ENCODE measurements at places on chromosomes 12 and 14. TPM values are rescaled to one million over a fixed set of nuclear protein-coding genes. Genes with fewer than 3 reads are reported as not detected.

ST8SIA1 gene
- 2.1 TPM for total RNA-seq

LMNTD1 gene
- not detected for total RNA-seq

BDKRB2 gene
- total RNA-seq, result 0.49 TPM

COCH gene
- 0.60 TPM for total RNA-seq

PLEKHH1 gene
- 3.7 TPM for total RNA-seq

CCDC177 gene
- not detected for total RNA-seq

DNA sequence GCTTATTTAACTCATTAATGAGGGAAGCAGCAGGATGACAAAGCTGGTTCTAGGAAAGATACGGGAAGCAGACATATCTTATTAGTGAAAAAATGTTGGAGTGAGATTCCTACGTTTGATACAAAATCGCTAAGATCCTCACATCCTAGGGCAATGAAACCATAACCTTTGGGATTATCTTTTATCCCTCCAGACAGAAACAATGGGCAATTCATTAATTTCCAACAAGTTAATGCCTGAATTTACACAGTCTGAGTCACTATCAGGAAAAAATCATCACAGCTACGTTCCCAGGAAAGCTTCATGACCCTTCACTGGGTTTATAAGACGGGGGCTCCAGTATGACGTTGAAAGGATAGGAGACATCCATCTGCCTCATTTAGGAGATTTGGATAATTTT is 45.0 kb downstream of the SLC24A4 start:
- H3K27ac ChIP-seq, result no peak overlapping the region
- no peaks in the 10 kb centered on the region for H3K4me1 ChIP-seq
- no peak for DNase-seq

DNA sequence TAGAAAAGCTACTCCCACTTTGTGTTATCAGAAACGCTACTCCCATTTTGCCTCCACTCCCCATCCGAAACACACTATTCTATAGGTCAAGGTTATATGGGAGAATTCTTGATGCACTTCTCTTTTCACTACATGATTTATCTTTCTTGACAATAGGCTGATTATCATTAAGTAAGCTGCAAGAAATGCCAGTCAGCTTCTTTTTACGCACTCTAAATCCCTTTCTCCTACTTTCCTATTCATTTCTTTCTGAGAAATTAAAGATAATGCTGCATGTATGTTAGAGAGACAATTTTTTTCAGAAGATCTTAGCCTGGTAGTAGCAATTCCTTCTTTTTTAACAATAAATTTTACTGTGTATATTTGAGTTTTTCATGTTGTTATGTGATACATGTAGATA is 41.0 kb upstream of the CCDC91 start:
- H3K4me3 ChIP-seq, result no peak overlapping the region
- no peaks in the 10 kb centered on the region for H3K36me3 ChIP-seq
- no peaks in the 10 kb centered on the region for H3K27me3 ChIP-seq
- no peak for DNase-seq
- no peaks in the 10 kb centered on the region for H3K4me1 ChIP-seq

DNA sequence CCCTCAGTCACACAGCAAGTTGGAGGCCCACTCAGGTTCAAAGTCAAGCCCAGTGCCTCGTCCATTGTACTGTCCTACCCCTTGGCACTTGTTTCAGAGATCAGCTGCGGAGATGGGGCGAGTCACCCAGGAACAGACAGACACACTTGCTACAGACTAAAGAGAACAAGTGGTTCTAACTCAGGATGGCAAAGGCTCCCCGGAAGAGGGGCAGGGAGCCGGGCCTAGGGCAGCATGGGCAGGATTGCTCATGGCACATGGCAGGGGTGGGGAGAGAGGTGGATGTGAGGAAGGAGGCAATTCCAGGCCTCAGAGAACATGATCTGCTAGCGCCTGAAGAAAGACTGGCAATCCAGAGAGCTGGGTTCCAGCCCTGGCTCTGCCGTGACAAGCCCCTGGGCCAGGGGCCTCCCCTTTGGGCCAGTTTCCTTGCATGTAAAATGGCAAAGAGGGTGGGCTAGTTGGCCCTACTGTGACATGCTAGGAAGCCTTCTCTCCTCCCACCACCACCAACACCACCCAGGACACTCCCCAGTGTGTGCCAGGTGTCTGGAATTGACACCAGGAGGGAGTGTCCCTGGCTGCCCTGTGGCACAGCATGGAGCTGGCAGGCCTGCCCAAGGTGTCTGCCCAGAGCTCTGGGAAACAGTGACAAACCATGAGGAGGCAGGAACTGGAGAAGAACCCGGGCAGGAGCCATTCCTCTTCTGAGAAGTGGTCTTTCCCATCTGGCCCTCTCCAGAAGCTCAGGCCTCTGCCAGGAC is 24.0 kb upstream of the IRF2BPL start:
- H3K36me3 ChIP-seq, result no peaks in the 10 kb centered on the region
- no peak overlapping the region for H3K4me3 ChIP-seq
- peaks cover 39% of the 10 kb centered on the region for H3K4me1 ChIP-seq
- no peak for DNase-seq
- H3K27me3 ChIP-seq, result no peaks in the 10 kb centered on the region

DNA sequence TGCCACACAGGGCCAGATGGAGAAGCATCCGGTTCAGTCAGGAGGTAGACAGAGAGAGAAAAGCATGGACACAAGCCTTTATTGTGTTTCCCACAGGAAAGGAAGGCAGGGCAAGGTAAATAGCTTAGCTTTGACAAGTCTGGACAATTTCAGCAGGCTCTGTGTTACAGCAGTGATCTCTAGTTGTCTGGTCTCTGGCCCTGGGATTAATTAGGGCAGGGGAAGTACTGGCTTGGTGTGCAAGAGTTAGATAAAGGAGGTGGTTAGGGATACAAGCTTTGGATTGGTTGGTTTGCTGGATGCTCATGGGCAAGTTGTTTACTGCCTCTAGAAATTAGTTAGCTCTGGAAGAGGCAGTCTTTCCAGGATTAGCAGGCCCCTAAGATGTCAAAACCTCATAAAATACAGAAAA is 15.1 kb upstream of the NGDN start:
- no peak for DNase-seq
- no peak overlapping the region for H3K4me3 ChIP-seq
- peaks cover 9% of the 10 kb centered on the region for H3K27me3 ChIP-seq
- H3K4me1 ChIP-seq, result peaks cover 9% of the 10 kb centered on the region

- no peaks in the 10 kb centered on the region for H3K4me1 ChIP-seq
- H3K27me3 ChIP-seq, result peaks cover 71% of the 10 kb centered on the region
- no peak for DNase-seq
- H3K36me3 ChIP-seq, result no peaks in the 10 kb centered on the region
- no peak overlapping the region for H3K4me3 ChIP-seq
Observed at GRCh38 chr12:54631988-54632728, 2.5 kb downstream of the LACRT start.

- H3K27me3 ChIP-seq, result no peaks in the 10 kb centered on the region
- no peak overlapping the region for H3K4me3 ChIP-seq
- DNase-seq, result no peak
- no peaks in the 10 kb centered on the region for H3K36me3 ChIP-seq
Observed at GRCh38 chr14:26344596-26344995, 253.2 kb downstream of the NOVA1 start.

DNA sequence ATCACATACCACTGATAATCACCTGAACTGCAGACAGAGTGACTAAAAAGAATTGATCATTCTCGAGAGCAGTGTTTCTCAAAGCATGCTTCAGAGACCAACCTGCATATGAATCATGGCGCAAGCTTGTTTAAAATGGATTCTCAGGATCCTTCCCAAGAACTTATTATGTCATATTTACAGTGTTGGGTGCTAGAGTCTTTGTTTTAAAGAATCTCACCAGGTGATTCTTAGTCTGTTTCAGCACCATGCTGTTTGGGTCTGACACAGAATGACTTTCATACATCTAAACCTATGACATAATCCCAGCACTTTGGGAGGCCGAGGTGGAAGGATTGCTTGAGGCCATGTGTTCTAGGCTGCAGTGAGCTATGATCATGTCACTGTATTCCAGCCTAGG is 31.3 kb upstream of the SSPN start:
- no peaks in the 10 kb centered on the region for H3K4me1 ChIP-seq
- H3K4me3 ChIP-seq, result no peak overlapping the region
- H3K36me3 ChIP-seq, result no peaks in the 10 kb centered on the region
- DNase-seq, result no peak
- no peaks in the 10 kb centered on the region for H3K27me3 ChIP-seq
- H3K27ac ChIP-seq, result no peak overlapping the region

GRCh38 chr12:28378736-28379135 is 188.5 kb downstream of the CCDC91 start:
- no peaks in the 10 kb centered on the region for H3K36me3 ChIP-seq
- H3K4me1 ChIP-seq, result peaks cover 7% of the 10 kb centered on the region
- H3K4me3 ChIP-seq, result no peak overlapping the region
- no peak for DNase-seq
- no peak overlapping the region for H3K27ac ChIP-seq

- H3K4me3 ChIP-seq, result peak overlapping the region; percentile 13
- peak overlapping the region; percentile 74 for H3K27ac ChIP-seq
- no peak for DNase-seq
- H3K27me3 ChIP-seq, result no peaks in the 10 kb centered on the region
- peaks cover 92% of the 10 kb centered on the region for H3K4me1 ChIP-seq
Observed at GRCh38 chr12:108701779-108702441, 29.4 kb downstream of the CORO1C start.

DNA sequence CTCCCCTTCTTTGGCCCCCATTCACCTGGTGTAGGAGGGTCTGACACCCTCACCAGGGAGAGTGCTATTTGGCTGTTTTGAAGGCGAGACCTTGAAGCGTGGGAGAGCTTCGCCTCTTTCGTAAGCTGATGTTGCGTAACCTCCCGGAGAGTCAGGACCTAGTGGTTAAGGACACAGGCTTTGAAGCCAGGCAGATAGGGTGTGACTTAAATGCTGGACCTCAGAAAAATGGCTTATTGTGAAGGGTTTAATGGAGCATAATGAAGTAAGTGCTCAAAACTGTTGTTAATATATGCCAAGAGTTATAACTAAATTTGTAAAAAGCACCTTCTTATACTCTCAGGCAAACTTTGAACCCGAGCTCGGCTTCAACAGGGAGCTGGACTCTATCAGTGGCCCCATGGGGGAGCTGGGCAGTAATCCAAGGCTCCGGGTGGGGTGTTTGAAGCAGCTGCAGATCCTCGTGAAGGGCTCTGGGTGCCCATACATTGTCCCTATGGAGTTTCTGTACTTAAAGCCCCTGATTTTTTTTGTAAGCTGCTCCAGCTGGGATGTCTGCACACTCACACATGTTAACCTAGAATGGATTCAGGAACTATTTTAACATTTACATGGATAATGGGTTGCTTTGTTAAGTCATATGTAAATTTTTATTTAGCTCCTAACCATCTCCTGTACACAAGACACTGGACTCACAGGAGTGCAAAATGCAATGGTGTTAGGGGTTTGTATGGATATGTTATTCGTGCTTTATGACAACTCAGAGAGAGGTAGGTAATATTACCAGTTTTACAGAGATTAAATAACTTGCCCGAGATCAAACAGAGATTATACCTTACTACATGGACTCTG is 26.0 kb downstream of the PPFIBP1 start:
- H3K4me1 ChIP-seq, result peaks cover 99% of the 10 kb centered on the region
- H3K27ac ChIP-seq, result peak overlapping the region; percentile 95
- H3K27me3 ChIP-seq, result no peaks in the 10 kb centered on the region
- DNase-seq, result peak; percentile 83

- peaks cover 74% of the 10 kb centered on the region for H3K4me1 ChIP-seq
- DNase-seq, result no peak
- no peak overlapping the region for H3K4me3 ChIP-seq
- H3K27ac ChIP-seq, result peak overlapping the region; percentile 87
Observed at GRCh38 chr14:72788255-72788654, 105.6 kb downstream of the DPF3 start.

DNA sequence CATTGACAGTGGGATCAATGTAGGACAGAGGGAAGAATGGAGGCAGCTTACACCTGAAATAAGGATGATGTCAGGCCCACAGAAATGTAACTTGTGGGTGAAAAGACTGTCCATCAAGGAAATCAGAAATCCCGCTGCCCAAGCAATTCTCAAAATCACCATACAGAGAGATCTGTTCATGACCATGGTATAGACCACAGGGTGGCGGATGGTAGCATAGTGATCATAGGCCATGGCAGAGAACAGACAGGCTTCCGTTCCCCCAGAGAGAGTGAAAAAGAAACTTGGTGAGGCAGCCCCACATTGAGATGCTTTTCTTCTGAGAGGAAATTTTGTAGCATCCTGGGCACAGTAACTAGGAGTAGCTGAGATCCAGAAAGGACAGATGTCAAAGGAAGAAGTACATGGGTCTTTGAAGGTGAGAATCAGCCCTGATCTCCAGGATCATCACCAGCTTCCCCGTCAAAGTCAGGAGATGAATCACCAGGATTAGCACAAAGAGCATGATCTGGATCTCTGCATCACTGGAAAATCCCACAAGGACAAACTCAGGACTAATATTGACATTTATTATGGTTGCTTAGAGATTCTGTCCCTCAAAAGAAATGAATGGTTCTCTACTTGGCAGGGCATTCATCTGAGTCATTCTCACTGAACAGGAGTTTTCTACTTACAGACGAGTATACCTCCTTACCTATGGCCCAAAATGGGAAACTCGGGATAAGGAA is 5.5 kb upstream of the ZNF641 start:
- no peak for DNase-seq
- H3K4me3 ChIP-seq, result no peak overlapping the region
- H3K36me3 ChIP-seq, result no peaks in the 10 kb centered on the region
- no peak overlapping the region for H3K27ac ChIP-seq

Data from left ventricle myocardium inferior (tissue), 1 donor.